ENCODE measurements at places on chromosomes 5 and 9.

- no peak for DNase-seq
Observed at GRCh38 chr9:87512311-87512710, 14.6 kb downstream of the DAPK1 start.

DNA sequence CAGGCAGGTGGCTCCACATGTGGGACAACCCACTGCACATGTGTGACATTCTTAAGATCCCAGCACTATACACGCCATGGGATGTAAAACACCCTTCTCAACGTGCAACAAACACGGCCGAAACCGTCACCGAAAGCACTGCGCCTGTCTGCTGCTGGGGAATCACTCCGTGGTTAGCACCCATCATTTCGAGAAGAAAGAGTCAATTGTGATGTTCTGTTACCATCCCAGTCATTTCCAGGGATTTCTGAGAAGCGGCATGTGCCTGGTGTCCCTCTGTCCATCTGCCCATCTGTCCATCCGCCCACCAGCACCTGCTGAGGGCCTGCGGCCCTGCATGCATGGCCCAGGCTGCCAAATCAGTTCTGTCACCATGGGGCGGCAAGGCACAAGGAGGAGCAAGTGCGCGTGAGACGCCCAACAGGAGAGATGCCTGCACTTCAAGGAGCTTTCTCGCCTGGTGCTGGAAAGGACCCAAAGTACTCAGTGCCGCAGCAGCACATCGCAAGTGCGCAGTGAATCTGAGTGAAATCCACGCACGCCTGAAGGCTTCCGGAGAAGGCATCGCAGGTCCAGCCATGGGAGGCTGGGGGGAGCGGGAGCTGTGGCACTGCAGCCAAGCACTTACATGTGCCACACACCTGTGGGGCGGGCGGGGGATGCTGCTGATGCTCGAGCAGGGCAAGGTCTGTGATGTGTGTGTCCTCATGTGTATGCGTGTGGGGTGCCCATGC lies 38.0 kb downstream of the VAV2 start:
- no peak for DNase-seq

DNA sequence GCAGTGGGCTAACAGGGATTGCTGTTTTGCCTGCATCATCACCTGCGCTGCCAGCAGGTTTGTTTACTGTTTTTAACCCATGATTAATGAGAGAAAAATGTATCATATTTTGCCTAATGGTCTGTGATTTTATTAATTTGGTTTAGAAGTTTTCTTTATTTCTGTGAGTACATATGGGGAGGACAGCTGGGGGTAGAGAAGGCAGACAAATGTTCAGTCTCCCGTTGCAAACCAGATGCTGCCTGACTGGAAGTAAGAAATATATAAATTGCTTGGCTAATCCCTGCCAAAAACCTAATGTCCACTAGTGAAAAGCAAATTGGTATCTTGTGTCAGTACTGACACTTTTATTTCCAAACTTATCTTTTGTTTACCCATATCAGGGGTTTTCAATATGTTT lies 1766.1 kb upstream of the C9orf72 start:
- no peak for DNase-seq

- DNase-seq: no peak
Observed at GRCh38 chr5:62168506-62169281, 137.3 kb upstream of the KIF2A start.

GRCh38 chr5:92544596-92544995 lies 1036.4 kb downstream of the NR2F1-AS1 start:
- no peak for DNase-seq

DNA sequence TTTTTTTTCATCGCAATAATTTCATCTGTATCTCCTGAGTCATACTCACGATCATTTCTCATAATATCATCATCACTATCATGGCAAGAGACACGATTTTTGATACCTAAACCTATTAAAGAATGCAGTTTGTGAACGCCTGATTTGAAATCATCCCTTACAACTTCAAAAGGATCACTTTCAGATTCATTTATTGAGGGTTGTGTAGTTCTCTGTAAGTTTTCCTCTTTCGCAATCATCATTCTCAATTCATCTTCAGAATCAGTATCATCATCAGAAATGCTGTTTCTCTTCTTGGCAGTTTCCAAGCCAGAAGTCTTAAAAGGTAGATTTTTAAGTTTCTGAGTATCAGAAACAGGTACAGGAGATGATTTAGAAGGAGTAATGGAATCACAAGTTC lies 9.7 kb downstream of the NOL8 start:
- DNase-seq: no peak

DNA sequence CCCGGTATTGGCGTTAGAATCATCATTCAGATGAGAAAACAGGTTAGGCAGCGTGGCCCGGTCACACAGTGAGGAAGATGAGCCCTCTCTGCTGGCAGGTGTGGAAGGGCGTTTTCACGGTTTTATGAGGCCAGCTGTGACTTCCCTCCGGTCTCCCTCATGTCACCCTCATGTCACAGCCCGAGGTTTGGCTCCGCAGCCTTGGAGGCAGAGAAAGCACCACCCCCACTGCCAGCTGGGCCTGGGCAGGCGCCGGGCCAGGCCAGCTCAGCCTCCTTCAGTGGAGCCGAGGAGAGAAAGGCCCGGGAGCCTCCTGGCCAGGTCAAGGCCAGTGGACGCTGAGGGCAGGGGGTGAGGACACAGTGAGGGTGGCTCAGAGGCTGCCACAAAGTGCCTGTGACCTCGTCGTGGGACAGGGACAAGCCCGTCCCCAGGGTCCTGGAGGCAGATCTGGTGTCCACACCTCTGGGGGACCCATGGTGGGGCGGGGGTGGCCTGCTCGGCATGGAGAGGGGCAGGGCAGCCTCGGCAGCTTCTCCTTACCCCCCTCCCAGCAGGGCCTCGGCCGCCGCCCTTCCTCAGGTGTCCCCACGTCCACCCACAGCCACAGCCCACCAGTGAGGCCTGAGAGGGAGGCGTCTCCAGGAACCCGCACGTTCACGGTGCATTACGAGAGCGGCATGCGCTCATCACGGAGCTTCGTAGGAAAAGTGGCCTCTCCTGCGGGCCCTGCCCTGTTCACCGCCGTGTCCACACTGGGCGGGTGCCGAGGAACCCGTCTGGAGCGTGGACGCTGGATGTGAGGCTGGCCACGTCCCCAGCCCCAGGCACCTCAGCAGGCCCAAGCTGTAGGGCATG lies 32.2 kb downstream of the EXD3 start:
- no peak for DNase-seq

DNA sequence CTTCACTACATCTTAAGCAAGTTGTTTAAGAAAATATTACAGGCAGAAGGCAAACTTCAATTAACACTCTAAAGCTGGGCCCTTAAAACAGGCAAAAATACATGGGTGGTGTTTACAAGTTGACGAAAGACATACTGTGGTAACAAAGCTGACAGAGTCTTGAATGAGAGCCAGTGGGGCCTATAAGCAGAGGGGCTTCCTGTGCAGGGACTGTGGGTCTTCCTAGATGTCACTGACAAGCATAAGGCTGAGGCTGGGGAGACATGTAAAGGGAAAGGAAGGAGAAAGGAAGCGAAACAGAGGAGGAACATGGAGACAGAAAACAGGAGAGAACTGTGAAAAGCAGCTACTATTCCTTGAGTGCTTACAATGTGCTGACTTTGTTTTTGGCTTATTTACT lies 308.0 kb upstream of the RPS23 start:
- no peak for DNase-seq

GRCh38 chr5:98709681-98710080 lies 63.8 kb upstream of the RGMB start:
- DNase-seq: no peak

GRCh38 chr9:90058182-90058763 lies 453.5 kb downstream of the GADD45G start:
- no peak for DNase-seq

- no peak for DNase-seq
Observed at GRCh38 chr5:132455614-132456115, 34.9 kb downstream of the IRF1 start.

Data from activated CD4-positive, alpha-beta T cell treated with anti-CD3 and anti-CD28 coated beads for 36 hours (primary cell).